ENCODE measurements at places on chromosomes 11 and 22.

GRCh38 chr11:65524014-65524740 is 706 bp upstream of the SCYL1 start:
- DNase-seq = no peak

DNA sequence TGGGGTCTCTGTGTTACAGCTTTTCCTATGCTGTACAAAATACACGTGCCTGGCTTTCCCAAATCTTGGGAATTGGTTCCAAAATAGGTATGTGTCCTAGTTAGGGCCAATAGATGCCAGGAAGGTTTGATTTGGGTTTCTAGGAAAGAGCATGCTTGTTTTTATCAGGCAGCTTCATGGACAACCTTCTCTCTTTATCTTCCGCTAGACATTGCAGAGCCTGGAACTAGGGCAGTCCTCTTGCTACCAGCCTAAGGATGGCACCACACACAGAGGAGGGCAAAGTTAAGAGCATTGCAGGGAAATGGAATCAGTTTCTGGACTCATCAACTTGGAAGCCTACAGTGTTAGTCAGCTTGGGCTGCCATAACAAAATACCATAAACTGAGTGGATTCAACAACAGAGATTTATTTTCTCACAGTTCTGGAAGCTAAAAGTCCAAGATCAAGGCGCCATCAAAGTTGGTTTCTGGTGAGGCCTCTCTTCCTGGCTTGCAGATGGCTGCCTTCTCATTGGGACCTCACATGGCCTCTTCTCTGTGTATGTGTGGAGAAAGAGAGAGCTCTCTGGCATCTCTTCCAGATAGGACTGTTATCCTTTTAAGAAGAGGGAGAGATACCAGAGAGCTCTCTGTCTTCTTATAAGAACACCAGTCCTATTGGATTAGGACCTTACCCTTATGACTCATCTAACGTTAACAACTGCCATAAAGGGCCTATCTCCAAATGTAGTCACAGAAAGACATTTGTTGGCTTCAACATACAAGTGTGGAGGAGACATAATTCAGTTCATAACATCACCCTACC is 27.3 kb upstream of the CREB3L1 start:
- DNase-seq = no peak

DNA sequence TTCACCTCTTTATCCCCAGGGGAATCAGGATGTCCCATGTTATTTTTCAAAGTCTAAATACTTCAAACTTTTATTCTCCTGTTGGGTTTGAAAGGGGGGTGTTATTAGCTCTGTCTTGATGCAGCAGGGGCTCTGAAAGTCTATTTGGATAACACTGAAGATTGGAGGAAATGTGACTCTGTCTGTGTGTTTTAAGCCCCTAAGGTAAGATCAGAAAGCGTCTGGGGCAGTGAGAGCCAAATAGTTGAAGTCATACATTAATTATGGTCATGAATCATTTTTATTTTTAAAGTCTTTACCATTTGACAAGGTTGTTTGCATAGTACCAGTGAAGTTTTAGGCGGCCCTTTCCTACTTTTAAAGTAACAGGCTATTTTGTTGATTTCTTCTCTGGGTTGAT is 139.0 kb downstream of the UVRAG start:
- no peak for DNase-seq

DNA sequence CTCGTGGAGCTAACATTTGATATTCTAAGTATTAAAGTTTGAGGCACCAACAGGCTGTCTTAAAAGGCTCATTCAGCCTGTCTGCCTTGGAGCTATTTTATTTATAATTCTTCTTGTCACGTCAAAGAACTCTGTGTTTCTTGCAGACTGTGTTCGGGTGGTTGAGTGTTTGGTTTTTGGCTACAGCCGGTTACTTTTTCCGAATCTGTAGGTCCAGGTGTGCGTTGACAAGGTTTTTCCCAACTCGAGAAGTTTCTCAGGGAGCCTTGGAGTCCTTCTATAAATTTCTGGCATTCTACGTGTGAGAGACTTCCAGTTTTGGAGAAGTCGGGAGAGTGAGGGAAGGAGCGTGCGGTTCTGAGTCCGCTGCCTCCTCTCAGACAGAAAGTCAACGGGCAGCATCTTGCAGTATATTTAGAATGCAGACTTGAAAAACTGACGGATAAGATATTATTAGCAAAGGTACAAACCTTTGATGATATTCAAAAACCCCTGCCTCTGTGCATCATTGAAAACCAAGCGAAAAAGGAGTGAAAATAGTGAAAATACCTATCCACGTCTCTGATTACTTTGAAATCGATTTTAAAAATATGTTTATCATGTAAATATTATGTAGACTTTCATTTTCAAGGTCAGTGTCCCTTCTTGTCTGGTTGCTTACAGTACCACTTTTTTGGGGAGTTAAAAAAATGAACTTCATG is 85.2 kb upstream of the PPARA start:
- no peak for DNase-seq

DNA sequence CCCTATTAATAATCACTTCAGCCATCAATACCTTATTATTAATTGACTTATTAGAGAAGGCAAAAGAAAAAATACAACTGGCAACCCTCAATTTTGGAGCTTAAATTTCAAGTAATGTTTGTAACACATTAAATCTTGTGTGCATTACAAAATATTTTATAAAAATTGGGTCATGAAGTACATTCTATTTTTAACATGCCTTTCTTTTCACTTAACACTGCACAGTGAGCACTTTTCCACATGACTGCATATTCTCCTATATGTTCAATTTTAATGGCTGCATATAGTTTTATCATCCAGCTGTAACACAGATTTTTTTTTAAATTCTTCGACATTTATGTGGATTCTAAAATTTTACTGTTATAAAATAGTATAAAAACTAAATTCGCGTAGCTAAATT is 92.5 kb downstream of the SLC17A6 start:
- no peak for DNase-seq

- DNase-seq = no peak
Observed at GRCh38 chr11:66151273-66151672, 81.2 kb downstream of the PACS1 start.

DNA sequence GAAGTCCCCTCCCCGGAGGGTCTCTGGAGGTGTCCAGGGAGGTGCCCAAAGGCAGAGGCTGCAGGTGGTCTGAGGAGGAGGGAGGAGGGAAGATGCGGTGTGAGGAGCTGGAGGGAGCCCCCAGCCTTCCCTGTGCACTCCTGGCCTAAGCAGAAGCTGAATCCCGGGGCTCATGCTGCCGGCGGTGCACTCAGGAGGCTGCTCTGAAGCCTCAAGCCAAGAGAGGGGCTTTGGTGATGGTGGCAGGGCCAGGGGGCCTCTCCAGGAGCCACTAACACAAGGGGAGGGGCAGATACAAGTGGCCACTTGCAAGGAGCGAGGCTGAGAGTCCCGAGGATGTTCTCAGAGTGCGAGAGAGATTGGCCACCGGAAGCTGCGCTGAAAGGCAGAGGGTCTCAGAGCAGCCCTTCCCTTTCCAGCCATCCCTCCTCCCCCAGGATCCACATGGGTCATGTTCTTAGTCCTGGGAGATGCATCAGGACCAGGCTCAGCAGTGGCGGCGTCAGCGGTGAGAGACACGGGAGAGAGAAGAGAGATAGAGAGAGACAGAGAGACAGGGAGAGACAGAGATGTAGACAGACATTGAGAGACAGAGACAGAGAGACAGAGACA is 774 bp upstream of the MRGPRG start:
- no peak for DNase-seq

- DNase-seq = no peak
Observed at GRCh38 chr11:17575431-17576425, 28.7 kb downstream of the OTOG start.

- no peak for DNase-seq
Observed at GRCh38 chr11:65788821-65789220, 2.0 kb downstream of the OVOL1 start.

GRCh38 chr11:114291842-114292680 is 4.1 kb upstream of the NNMT start:
- DNase-seq = no peak

- no peak for DNase-seq
Observed at GRCh38 chr22:19062943-19063308, 59.3 kb downstream of the DGCR2 start.
